Kidney (tissue), 22 donors: ENCODE measurements at places on chromosomes 7 and 10. TPM values are rescaled to one million over a fixed set of nuclear protein-coding genes. Genes with fewer than 3 reads are reported as not detected.

- no peak for DNase-seq
Observed at GRCh38 chr7:28435732-28436378, 23.5 kb downstream of the CREB5 start.

- DNase-seq, result no peak
Observed at GRCh38 chr10:128022261-128023196, 103.7 kb downstream of the MKI67 start.

- no peak for DNase-seq
Observed at GRCh38 chr7:132869166-132869861, 212.6 kb downstream of the CHCHD3 start.

FBXL13 gene
- 4.8 TPM for total RNA-seq

GRCh38 chr7:142785841-142786250, 15.1 kb downstream of the PRSS2 start:
- DNase-seq, result no peak
